ENCODE measurements at places on chromosomes 13 and 19.

- peak; percentile 13 for DNase-seq
Measured at GRCh38 chr13:37806666-37807065, 62.9 kb downstream of the TRPC4 start.

GRCh38 chr13:99867535-99868257 lies 103.9 kb downstream of the ZIC5 start:
- DNase-seq = no peak

GRCh38 chr13:45732916-45733315 lies 30.8 kb downstream of the CBY2 start:
- DNase-seq = no peak

DNA sequence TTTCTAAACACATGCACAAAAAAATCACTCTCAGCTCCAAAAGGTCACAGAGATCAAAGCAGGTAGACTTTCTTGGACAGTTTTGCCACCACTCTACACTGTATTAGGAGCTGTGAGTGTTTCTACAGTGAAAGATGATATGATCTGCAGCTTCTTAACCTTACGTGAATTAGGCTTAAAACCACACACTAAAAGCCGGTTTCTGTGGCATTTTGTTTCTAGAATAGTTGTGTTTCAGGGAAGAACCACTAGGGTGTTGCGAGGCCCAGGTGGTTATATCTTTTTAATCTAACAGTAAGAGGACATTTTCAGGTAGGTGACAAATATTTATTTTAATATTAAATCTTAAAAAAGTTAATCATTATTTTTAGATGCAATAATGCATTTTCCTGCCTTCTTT lies 216.4 kb downstream of the KLF5 start:
- DNase-seq = no peak

- DNase-seq = no peak
Measured at GRCh38 chr13:30042891-30043630, 192.6 kb upstream of the UBL3 start.

DNA sequence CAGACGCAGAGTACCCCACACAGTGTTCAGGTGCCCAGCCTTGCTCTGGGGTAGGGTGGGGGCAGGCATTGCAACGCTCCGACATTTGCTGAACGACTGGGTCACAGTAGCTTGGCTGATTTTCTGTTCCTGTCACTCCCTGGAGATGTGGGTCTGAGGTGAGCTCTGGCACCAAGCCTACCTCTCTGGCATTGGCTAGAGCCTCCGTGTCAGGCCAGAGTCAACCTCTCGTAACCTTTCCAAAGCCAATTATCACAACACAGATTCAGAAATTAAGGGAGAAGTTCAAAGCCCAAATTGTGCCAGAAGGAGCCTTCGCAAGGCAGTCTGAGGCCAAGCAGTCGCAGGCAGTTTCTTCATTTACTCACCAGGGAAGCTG lies 117.2 kb downstream of the IRS2 start:
- no peak for DNase-seq

DNA sequence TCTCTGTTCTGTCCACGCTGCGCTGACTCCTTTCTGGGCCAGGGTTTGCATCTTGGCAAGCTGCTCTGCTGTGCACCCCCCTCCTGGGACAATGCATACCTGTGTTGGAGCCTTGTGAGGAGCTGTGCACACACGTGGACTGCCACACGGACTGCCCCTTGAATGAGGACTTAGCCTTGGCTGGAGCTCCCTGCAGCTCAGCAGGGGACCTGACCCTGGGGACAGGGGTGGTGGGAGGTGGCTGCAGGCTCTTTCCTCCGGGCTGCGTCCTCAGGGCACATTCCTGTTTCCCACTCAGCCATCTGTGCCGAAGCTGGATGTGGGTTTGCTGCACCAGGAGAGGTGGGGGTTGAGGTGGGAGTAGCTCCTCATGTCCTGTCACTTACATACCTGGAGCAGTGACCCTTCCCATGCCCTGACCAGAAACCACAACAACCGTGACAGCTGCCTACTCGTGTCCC lies 8.2 kb downstream of the RAB11B start:
- DNase-seq = no peak

Data from DMS53 (cell line).